AG08395 (cell line): ENCODE measurements at places on chromosomes 7 and 10.

GRCh38 chr10:61898435-61898778, 3.1 kb upstream of the ARID5B start:
- DNase-seq, result no peak

GRCh38 chr7:116030651-116031276, at the start of gene TFEC:
TSS of gene TFEC (minus strand) at chr7:116030763. CDS start at chr7:115984441, 46,322 bp downstream.
- DNase-seq, result no peak

DNA sequence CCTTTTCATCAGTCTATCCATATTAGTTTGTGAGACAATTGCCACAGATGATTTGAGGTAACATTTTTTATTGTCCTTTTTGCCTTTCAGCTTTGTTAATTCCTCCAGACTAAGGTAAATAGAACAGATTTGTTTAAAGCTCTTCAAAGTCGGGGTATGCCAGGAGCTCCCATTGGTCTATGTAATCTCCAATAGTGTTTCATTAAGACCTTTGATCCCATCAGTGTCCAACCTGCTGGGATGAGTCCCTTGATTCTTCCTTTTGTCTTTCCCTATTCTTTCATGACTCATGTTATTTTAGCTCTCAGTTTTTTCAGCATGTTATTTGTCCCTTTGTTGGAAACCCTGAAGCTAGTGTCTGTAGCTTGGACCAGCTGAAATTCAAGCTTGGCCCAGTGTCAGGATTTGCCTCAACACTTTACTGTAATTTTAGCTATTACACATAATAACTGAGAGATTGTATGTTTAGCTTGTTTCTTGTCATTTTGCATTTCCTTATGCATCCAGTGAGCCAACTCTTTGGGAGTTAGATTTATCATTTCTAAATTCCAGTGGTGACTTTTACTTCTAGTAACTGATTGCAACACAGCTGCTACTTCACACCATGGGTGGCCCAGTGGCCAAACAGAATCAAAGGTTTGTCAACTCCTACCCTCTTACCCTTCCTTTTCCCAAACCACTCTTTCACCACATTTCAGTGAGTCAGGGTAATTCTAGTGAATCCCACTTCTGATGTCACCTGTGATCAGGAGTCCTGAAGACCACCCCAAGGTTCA, 15.3 kb downstream of the AGBL3 start:
- DNase-seq, result peak; percentile 8

- DNase-seq, result peak; percentile 71
These were observed 2.2 kb upstream of the LRRC27 start for GRCh38 chr10:132329565-132330485.

- DNase-seq, result no peak
These were observed 1126.1 kb upstream of the LRRN3 start for GRCh38 chr7:109964780-109965179.

DNA sequence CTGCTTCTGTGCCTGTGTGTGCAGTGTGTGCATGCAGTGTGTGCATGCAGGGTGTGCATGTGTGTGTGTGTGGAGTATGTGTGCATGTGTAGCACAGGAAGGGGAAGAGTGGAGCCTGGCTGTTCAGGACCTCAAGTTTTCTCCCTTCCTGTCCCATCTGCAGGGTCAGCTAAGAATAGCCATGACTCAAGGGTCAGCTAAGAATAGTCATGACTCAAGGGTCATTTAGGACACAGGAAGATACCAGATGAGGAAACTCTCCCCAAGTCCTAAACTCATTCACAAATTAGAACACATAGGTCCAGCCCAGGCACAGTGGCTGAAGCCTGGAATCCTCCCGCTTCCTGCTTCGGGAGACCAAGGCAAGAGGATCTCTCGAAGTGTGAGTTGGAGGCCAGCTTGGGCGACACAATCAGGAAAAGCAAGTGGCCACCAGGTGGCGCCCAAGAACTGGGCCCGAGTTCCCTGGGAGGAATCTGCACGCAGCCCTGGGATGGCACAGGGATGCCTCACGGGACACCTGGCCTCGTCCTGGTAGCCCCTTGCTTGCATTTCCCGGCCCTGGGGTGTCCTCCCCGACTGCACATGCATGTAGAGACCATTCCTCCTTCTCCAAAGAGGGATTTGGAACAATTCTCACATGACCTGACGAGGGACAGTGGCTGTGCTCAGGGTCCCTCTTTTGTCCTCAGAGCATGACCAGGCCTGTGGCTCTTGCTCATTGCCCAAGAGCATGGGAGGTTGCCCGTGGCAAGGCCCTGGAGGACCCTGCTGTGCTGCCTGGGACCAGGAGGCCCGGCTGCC, 21.4 kb upstream of the VOPP1 start:
- peak; percentile 59 for DNase-seq

GRCh38 chr10:60898321-60898720, 45.7 kb downstream of the RHOBTB1 start:
- no peak for DNase-seq

DNA sequence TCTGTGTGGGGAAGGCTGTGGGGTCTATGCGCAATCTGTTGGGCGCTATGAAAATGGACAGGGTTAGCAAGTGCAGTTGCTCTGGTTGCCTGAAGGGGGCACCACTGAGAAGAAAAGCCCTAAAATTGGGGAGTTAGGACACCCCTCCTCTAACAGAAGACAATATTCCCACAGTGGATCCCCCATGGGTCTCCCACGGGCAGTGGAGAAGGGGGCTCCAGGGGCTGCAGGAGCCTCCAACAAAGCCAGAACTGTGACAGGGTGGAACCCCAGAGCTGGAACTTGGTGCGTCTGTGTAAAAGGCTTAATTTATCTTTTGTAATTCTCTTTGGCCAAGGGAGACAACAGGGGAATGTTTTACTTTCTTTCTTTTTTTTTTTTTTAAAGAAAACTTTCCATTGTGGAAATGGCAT, 12.5 kb upstream of the COL13A1 start:
- no peak for DNase-seq

- DNase-seq, result no peak
These were observed 126.6 kb upstream of the BET1 start for GRCh38 chr7:94130716-94131115.

DNA sequence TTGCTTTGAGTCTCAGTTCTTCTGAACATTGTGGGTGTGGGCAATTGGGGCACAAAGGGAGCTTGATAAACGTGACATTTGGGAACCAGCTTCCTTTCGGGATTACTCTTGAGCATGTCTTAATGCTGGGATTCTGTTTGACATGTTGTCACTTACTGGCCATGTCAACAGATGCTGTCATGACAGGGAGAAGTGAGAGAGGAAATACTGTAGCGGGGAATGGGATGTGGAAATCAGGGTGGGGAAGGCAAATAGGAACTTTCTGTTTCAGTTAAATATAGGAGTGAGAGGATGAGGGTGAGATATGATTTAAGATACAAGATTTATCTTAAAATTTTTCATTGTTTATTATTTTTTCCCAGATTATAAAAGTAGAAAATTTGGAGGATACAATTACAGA, 83.9 kb downstream of the SEC23IP start:
- no peak for DNase-seq

DNA sequence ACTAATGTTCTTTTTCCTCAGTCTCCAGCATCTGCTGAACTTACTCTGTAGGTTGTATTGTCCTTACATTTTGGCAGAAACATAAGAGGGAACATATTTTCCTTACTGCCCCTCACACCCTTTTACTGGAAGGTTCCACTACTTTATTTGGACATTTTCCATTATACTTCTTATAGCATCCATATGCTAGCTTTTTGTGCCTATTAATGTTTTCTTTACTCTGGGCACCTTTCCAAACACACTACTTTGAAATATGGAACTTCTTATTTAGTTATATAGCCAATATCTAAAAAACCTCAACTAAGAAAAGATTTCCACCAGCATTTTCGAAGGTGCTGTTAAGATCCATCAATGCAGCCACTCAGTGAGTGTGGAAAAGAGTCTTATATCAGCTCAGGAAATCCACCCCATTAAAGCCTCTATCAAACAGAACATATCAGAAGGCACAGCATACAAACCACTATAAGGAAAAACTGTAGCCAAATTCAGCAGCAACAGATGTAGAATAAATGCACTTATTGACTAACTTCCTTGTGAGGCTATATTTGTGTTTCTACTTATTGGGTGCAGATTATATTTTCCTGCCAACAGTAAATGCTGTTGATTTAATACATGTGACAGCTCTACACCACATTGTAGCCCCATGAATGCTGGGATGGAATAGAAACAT, 272.5 kb upstream of the SEMA3E start:
- no peak for DNase-seq

DNA sequence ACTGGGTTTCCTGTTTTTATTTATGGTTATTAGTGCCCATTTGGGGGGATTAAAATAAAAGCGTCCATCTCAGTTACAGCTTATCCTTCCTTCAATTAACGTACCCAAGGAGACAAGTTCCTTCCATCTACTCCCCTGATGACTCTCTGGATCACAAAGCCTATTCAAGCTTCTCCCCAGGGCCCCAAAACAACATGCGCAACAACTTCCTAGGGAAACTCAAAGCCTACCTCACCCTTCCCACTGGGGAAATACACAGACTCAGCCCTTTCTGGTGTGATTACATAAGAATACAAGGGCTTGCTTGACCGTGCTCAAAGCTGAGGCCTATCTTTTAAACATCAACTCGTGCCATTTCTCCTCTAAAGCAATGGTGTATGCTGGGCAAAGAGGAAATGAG, 112.4 kb downstream of the CDK6 start:
- DNase-seq, result no peak

DNA sequence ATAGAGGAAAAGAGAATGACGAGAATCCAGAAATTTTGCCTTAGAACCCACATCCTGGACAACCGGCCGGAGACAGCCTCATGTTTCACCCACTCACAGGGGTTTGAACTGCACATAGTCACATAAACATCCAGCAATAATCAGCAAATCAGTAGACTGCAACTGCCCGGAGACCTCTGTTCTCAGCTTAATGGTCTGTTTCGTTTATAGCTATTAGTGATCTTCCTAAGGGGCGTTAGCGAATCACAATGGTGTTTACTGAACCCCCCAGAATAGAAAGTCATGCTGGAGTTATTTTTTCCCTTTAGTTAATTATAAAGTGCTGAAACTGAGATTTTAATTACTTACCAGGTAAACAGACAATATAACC, 98.4 kb downstream of the SFMBT2 start:
- DNase-seq, result no peak

GRCh38 chr10:122082616-122083477, 93.9 kb downstream of the TACC2 start:
- DNase-seq, result no peak

DNA sequence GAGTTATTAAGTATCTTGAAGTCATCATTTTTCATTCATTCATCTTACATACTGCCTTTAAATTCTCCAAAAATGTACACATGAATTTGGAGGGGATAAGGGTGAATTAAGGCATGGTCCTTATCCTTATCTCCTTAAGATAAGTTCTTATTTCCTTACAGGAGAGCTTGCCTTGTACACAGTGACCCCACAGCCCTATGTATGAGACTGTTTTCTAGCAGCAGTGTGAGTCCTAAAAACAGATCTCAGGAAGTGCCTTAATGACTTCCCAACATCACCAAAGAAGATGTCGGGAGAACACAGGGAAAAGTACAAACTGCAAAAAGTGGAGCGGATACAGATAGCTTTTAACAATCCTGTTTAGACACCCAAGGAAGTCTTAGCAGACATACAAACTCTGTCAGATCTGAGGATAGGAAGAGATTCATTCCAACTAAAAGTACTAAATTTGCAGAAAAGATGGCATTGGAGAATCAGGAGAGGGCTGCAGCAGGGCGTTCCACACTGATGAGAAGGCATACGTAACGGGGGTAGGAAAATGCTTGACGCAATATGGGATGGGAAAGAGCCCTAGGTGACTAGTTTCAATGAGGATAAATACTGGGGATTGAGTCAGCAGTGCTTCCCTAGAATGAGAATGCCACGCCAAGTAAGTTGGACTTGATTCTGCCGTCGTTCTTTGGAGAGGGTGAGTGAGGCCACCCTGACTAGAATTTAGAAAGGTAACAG, 570.2 kb downstream of the PARD3 start:
- no peak for DNase-seq

- DNase-seq, result peak; percentile 91
These were observed 76.8 kb downstream of the LANCL2 start for GRCh38 chr7:55441774-55442522.

GRCh38 chr10:123901621-123902020, 10.0 kb upstream of the CPXM2 start:
- DNase-seq, result no peak

DNA sequence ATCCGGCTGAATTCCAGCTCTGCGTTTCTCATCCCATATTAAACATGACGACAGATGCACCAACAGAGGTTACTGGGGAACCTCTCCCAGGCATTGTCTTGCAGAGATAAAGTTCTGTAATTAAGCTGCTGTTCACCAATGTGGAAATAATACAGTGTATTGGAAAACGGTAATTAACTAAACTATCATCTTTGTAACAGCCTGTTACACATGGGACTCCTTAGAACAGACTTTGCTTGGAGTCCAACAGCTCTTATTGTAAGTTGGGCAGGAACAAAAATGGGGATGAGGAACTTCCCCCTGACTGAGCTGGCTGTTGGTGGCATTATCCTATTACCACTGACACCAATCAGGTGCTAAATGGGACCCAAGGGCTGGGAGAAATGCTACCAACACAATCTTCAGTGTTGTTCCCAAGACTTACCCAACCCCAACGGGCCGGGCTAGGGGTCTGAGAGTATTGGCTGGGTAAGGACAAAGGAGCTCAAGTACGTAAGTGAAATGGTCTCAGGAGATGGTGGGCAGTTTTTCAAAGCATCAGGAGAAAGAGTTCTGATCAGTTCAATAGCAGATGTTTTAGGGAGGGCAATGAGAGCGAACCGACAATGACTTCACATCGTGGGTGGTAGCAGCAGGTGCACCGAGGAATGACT, 759.4 kb downstream of the GRID1 start:
- no peak for DNase-seq

- no peak for DNase-seq
These were observed 18.3 kb downstream of the ATP6V1F start for GRCh38 chr7:128880791-128881457.

- peak; percentile 75 for DNase-seq
These were observed 25.4 kb upstream of the GPAM start for GRCh38 chr10:112208997-112209396.

GRCh38 chr7:146146831-146147486, 30.4 kb downstream of the CNTNAP2 start:
- peak; percentile 1 for DNase-seq

- DNase-seq, result no peak
These were observed 7.2 kb downstream of the PALS2 start for GRCh38 chr7:24580283-24580946.

GRCh38 chr7:140276001-140276400, 99.2 kb upstream of the KDM7A start:
- no peak for DNase-seq

DNA sequence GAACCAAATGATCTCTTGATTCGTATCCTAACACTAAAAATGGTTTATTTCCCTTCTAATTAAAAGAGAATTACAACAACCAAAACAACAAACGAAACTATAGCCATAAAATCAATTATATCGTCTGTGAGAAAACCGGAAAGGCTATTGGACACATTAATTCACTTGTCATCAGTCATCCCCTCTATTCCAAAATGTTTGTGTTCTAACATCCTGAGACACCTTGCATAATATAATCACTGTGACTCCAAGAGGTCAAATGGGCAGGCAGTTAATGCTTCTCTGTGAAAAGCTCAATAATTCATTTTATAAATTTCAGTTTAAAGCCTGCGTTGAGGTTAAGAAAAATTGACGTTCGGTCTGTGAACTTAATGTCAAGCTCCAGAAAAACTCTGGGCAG, 463 bp upstream of the LRRTM3 start:
- DNase-seq, result no peak

- DNase-seq, result no peak
These were observed 34.2 kb downstream of the TFPI2 start for GRCh38 chr7:93856323-93856722.
